Bronchial smooth muscle cell (primary cell): ENCODE measurements at places on chromosomes 3 and 15. TPM values are rescaled to one million over a fixed set of nuclear protein-coding genes. Genes with fewer than 3 reads are reported as not detected.

Gene NPAP1
- under 0.01 TPM in 1 of 2 replicates, not detected in the other for total RNA-seq

Gene POLR2H
- total RNA-seq: 60.3 and 62.1 TPM in 2 replicates

Gene SGO1
- 0.17 and 1.1 TPM in 2 replicates for total RNA-seq

Gene RYR3
- under 0.01 TPM in 2 replicates for total RNA-seq
